ENCODE measurements at places on chromosomes 7 and 10. TPM values are rescaled to one million over a fixed set of nuclear protein-coding genes. Genes with fewer than 3 reads are reported as not detected.

Gene TSPAN33
- 2.6 TPM for total RNA-seq

Gene HPSE2
- 0.35 TPM for total RNA-seq

Gene AVL9
- 17.5 TPM for total RNA-seq

Gene COL17A1
- total RNA-seq, result not detected

Gene SLC25A40
- total RNA-seq, result 8.7 TPM
